Hematopoietic multipotent progenitor cell treated with erythropoietin and hydrocortisone succinate and interleukin-3 and kit ligand, for 15 days (in vitro differentiated cells): ENCODE measurements at places on chromosomes 7 and 10.

DNA sequence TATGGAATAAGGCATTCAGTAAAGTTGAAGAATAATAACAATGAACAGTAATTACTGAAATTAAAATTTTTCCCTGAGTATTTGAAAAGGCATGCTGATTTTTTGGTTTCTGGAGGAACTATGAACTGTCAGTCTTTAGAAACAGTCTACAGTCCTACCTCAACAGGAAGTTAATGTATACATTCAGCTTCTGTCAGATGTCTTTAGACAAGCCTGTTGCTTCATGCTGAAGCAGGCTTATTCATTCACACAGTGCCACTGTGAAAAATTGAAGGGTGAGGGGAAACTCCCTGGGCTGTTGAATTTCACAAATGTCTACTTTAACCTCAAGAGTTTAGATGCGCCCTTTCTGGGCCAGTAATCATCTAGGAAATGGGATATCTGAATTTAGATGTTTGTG, 3.5 kb downstream of the NRF1 start:
- DNase-seq: no peak

DNA sequence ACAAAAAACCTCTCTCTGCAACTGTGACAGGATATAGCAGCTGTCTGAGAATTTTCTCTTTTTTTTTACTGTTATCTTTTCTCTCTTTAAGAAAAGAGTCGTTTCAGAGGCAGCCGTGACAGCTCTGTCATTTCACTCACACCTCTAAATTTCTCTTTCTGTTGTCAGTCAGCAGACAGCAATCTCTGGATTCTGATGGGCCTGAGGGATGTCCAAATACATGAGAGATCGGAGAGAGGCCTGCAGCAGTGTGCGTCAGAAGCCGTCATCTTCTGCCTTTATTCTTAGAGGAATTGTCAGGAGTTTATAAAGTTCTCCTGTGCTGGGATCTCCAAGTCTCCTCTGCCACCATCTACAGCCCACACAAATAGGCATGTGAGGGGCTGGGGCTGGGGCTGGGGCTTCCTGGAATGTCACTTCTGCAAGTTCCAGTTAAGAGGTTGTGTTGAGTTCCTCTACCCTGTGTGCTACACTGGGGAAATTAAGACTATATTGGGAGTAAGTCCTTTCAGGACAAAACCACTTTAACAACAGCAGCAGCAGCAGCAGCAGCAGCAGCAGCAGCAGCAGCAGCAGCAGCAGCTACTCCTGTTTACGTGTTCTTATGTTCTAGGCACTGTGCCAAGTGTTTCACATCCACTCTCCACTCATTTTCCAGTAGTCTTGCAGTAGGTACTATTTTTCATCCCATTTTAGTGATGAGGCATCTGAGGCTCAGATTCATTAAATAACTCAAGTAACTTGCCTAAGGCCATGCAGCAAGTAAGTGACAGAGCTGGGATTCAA, 541.3 kb downstream of the LRMDA start:
- DNase-seq: no peak

DNA sequence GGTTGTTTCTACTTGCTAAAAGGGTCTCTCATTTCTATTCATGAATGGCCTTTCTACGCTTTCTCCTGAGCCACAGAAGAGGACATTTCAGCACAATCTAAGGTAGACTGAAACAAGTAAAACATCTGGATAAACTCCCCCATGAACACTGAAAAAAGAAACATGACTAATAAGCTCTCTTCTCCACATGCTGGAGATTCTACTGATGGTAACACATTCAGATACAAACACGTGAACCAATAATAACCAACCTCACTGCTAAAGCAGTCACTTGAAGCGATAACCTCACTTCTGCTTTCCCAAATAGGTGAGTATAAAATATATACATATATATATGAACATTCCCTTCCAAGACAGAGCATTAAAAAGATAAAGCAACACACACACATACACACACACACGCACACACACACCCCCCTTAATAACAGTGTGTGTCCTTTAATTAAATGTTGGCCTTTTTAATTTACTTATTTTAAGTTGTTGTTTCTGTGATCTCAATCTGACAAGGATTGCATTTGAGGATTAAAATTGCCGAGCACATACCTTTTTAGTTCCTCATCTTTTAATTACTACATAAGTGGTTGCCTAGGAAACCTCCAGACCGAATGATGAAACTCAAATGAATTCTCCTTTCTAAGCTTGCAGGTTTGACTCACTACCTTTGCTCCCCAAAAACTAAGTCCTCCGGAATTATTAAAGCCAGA, 292.4 kb upstream of the KLF14 start:
- no peak for DNase-seq

DNA sequence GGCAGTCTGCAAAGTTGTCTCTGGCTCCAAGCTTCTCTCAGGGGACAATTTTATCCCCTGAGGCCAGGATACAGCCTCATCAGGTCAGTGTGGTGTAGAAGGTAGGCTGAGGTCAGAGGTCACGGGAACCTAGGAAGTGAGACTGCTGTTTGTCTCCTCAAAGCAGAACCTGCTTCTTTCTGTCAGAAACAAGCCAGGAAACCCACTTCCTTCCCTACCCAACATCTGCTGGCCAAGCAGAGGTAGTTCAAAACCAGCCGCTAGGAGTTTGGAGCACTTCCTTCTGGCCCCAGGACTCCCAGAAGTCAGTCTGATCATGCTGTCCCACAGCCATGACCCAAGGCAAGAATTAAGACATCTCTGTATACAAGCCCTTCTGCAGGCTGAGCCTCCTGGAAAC, 12.2 kb downstream of the CLRN3 start:
- DNase-seq: no peak

DNA sequence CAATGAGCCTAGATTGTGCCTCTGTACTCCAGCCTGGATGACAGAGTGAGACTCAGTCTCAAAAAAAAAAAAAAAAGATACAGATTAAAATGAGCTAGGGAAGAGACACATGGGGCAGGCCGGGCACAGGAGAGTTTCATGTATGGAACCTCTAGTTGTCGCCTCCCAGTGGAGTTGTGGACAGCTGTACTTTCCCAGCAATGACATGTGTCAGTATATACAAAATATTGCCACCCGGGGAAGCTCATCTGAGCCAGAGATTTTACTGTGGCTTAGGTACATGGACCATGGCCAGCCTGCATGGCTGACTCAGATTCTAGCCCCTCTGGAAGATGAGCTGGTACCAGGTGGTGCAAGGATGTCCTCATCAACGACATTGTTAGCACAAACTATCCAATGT, 87.4 kb downstream of the COL26A1 start:
- no peak for DNase-seq
